ENCODE measurements at places on chromosomes 4 and X.

GRCh38 chrX:113804819-113805218 lies 779.1 kb upstream of the HTR2C start:
- no peak for DNase-seq

GRCh38 chrX:33032700-33033099 lies 178.6 kb downstream of the DMD start:
- no peak for DNase-seq

DNA sequence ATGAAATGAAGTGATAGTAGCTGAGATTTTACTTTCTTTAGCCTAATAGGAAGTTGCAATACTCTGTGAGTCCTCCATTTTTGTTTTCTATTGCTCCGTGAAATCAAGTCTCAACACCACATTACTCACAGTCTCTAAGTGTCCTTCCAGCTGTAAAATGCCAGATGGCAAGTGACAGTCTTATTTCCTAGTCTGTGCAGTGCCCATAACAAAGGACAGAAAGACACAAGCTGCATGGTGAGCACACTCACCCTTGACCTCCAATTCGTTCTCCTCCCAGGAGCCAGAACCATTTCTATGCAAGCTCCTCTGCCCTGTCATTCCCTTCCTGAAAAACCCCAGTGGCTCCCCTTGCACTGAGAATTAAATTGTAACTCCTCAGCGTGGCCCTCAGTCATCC lies 101.6 kb downstream of the PARM1 start:
- DNase-seq: no peak

- DNase-seq: peak; percentile 77
These were observed 6.6 kb upstream of the PPM1K start for GRCh38 chr4:88291003-88291402.

Measured in globus pallidus (tissue), 1 donor.